ENCODE measurements at places on chromosomes 2 and 18. TPM values are rescaled to one million over a fixed set of nuclear protein-coding genes. Genes with fewer than 3 reads are reported as not detected.

SLC19A3 gene
- 0.38 TPM for total RNA-seq

GRP gene
- not detected for total RNA-seq

B3GNT7 gene
- 5.4 TPM for total RNA-seq

ANKRD30B gene
- not detected for total RNA-seq

SOX11 gene
- 2.8 TPM for total RNA-seq

HEATR5B gene
- 16.8 TPM for total RNA-seq
